CD4-positive, alpha-beta T cell treated with Interleukin-1 beta for 1 hour (primary cell): ENCODE measurements at places on chromosomes 2 and 18.

DNA sequence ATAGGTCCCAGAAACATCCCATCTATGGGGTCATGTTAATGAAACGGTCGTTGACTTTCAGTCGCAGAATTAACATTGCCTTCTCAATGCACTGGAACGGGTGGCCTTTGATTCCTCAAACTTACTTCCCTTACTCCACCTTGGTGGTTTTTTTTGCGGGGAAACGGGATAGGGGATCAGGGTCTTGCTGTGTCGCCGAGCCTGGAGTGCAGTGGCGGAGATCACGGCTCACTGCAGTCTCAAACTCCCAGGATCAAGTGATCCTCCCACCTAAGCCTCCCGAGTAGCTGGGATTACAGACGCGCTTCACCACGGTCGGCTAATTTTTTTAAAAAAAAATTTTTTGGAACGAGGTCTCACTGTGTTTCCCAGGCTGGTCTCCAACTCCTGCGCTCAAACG lies 754 bp downstream of the ATG16L1 start:
- no peak for DNase-seq

- DNase-seq: no peak
Observed at GRCh38 chr2:134721596-134721995, 2.8 kb upstream of the TMEM163 start.

DNA sequence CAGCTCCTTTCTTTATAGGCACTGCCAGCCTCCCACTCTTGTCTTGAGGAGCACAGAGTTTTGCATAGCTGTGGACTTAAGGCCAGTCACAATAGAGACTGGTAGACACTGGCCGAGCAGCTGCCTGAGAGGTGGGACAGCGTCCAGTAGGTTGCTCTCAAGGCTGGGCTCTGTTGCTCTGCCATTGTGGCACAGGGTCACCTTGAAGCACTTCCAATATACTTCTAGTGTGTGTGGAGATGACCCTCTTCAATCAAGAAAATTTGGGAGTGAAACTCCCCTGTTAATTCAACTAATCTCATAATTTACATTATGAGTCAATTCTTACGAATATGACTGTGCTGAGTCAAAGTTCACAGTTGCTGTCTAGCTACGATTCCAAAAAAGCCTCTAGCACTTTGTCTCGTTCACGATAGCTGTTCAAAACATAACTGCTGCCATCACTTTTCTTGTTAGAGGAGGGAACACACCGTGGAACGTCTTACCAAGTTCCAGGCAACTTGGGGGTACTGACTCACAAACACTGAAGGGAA lies 636.2 kb downstream of the EPHA4 start:
- no peak for DNase-seq

DNA sequence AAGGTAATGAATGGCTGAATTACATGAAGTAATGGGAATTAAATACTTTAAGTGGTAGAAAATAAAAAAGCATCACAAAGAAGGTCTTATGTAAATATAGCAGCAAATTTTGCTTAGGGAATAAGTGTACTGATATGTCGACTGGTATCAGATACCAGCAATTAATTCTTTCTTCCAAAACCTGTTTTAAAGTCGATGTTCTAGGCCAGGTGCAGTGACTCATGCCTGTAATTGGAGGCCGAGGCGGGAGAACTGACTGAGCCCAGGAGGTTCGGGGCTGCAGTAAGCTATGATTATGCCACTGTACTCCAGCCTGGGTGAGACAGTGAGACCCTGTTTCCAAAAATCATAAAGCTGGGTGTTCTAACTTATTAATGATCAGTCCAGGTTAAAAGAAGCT lies 30.3 kb downstream of the SP3 start:
- DNase-seq: no peak
